Forelimb muscle (tissue), 1 donor: ENCODE measurements at places on chromosomes 3 and 15. TPM values are rescaled to one million over a fixed set of nuclear protein-coding genes. Genes with fewer than 3 reads are reported as not detected.
A peak's percentile ranks its signal among the peaks of the same experiment; 100 is the strongest.

Gene RTP1
- not detected for polyA plus RNA-seq

Gene UTS2B
- 0.14 TPM for polyA plus RNA-seq

Gene BTLA
- 0.13 TPM for polyA plus RNA-seq

Gene TLR9
- polyA plus RNA-seq: 0.44 TPM

Gene RGMA
- 65.4 TPM for polyA plus RNA-seq

Gene TGM5
- 0.16 TPM for polyA plus RNA-seq

Gene TUSC7
- not detected for polyA plus RNA-seq

Gene GHSR
- not detected for polyA plus RNA-seq

DNA sequence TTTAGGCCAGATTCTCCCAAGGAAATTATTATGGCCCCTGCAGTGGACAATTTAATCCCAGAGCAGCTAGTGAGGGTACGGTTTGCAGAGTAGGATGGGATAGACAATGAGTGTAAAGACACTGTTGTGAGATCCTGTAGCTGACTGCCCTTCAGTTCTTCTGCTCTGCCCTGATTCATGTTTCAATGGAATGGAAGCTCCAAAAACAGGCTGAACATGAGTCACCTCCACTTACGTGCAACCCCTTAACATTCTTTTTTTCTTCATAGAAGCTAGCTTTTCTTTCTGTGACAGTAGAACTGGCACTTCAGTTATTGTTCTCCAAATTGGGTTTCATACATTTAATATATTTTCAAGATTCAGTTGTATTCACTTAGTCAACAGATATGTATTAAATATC lies 32.1 kb downstream of the CLDN18 start:
- no peak for DNase-seq

GRCh38 chr3:143751643-143752178 lies 96.6 kb downstream of the SLC9A9 start:
- DNase-seq: no peak

DNA sequence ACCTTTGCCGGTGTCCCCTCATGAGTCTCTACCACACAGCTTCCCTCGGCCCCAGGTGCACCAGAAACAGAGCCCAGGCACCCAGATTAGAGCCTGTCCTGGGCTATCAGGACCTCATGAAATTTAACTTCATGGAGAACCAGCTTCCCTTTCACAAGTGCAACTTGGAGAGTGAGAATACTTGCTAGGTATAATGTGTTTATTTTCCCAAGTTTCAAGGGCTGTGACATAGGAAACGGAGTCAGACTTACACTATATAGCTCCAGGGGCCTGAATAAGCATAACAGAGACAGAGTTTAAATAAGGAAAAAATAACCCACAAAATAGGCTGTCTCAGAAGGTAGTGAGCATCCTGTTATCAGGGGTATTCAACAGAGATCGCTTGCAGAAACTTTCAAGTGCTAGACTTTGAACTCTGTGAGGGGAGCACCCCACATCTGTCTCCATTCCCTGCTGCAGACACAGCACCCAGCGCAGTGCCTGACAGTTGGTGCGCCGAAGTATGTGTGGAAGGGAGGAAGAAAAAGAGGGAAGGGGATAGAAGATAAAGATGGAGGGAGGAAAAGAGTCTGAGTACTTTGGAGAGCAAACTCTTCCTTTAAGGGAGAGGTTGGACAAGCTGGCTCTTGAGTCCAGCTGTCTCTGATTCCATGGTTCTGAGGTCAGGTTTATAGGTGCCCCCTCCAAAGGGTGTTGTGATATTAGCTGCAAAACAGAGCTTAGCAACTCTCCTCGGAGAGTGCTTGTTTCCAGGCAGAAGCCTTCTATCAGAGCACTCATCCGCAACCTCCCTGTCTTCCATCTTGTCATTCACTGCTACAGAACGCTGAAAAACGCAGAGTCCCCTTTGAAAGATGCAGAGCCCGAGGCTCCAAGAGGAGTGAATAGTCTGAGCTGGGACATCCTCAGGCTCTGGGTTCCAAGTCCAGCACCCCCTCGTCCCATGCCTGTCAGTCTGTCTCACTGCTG lies 84.8 kb downstream of the CPN2 start:
- DNase-seq: no peak

GRCh38 chr3:100155128-100155527 lies 40.8 kb upstream of the FILIP1L start:
- DNase-seq: no peak

DNA sequence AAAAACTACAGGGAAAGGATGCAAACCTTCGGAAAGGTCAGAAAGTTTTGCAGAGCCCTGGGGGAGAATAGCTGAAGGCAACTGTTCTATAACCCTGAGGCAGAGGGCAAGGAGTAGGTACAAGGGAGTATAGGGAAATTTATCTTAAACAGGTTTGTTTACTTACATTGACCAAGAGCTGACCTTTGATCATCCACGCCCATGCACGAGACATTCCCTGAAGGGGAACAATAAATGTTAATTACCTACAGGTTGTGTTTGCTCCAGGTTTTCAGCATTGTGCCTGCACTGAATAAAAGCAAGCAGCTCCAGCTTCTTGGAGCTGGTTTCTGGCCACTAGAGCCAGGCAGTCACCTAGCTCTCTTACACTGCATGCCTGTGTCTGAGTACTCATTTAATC lies 524.5 kb upstream of the TGFBR2 start:
- DNase-seq: no peak

GRCh38 chr3:142622405-142622804 lies 26.2 kb downstream of the PLS1 start:
- DNase-seq: no peak

DNA sequence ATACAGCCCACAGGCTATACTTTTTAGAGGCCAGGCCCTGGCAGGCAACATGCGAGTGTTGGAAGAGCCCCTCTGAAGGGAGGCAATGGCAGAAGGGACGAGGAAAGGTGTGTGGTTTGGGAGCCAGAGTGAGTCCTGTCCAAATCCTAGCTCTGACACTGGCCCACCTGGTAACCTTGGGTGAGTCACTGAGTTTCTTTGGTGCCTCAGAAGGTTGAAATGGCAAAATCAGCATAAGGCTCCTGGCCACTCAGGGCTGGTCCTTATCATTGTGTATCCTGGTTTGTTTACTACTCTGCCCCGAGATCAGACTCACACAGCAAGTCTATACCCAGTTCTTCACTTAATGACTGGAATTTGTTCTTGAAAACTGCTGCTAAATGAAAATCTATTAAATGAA lies 71.4 kb upstream of the TLE3 start:
- no peak for DNase-seq

DNA sequence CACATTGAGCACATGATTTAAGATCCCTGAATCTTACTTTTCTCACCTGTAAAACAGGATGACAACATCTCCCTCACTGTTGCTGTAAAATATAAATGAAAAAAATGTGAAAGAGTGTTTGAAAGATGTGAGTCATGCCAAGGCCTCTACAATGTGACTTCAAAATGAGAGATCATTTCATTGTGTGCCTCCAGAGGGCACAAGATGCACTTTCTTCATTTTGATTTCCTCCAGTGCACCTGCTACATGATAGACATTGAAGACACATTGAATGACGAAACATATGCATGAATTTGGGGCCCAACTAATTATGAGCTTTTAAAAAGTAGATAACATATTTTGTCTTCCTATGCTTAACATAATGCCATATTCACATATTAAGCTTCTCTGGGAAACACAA lies 170.3 kb downstream of the MOBP start:
- no peak for DNase-seq

- DNase-seq: peak; percentile 26
Measured at GRCh38 chr3:183212565-183212964, 40.5 kb upstream of the B3GNT5 start.

DNA sequence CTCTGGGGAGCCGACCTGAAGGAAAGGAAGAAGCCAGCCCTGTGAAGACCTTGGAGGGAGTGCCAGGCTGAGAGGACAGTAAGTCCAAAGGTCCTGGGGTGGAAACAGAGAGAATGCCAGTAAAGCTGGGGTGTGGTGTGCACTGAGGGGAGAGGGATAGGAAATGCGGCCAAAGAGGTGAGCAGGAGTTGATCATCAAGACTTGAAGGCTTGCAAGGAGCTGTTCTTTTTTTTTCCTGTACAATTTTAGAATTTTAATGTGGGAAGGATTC lies 73.8 kb downstream of the SYNPR start:
- DNase-seq: no peak

- DNase-seq: no peak
Measured at GRCh38 chr3:124601190-124601589, 129.1 kb upstream of the UMPS start.

DNA sequence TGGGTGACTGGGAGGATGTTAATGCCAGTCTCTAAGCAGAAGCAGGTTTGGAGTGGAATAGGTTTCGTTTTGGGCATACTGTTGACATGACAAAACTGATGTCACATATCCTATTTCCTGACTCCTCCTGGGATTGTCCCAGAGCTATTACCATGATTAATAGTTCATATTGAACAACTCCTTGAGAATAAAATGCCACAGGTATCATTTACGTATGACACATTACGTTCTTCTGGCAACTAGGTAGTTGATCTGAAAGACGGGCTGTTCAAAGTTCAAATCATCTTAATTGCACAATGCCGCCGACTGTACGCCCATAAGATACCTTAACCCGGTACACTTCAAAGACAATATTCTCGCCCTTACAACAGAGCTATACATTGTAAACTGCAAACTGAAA lies 1.4 kb upstream of the RAB5A start:
- DNase-seq: no peak

DNA sequence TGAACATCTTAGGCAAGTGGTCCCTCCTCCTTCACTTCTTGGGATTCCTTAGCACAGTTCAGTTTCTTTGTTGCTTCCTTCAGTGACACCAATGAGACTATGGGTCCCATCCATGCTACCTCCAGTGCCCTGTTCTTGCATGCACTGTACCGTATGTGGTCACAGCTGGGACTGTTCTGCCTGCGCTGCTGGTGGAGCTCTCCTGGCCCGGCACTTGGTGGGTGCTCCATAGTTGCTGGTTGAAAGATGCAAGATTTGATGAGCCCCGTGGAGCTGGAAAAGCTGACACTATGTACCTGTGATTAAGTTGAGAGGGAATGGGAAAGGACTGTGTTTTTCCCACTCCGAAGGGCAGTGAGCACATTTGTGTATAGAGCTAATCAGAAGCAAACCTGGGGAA lies 397.8 kb downstream of the LRTM1 start:
- DNase-seq: no peak

DNA sequence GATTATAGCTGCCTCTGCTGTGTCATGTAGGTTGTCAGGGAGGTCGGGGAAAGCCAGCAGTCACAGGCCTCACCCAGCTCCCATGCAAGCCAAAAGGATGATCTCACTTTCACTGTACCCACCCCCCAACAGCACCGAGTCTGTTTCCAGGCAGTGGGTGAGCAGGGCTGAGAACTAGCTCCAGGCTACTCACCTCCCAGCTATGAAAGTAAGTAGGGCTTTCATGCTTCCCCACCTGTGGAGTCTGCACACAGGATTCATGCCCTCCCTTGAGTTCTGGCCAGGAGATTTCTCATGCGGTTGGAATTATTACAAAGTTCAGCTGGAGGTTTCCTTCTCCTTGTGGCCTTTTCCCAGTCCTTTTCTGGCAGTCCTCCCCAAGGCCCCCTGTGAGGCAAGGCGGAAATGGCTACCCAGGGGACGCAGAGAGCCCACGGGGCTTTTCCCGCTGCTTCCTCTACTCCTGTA lies 356.2 kb downstream of the SV2B start:
- DNase-seq: no peak

GRCh38 chr15:58641660-58642059 lies 107.8 kb downstream of the ADAM10 start:
- no peak for DNase-seq

DNA sequence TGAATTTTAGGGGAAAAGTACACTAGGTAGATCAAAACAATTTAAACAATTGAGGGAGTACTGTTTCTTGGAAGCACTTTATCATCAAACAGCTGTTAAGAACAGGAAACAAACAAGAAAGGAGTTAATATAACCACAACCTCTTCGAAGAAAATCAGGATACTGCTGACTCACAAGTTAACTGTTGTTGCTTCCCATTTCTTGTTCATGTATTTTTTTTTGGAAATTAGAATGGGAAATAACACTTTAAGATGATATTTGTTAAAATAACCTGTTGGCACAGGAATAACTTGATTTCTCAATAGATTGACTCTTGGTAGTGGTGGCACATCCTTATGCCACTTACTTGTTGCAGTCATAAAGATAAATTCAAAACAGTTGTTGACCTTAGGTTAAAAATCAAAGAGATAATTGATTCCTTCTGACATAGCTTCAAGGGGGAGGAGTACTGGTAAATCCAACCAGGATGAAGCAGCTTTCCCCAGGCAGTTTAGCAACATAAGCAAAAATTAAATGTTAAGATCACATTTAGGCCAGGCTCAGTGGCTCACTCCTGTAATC lies 3.3 kb downstream of the BNIP2 start:
- no peak for DNase-seq

- DNase-seq: no peak
Measured at GRCh38 chr15:38530113-38530512, 34.5 kb downstream of the RASGRP1 start.

GRCh38 chr3:131162516-131162915 lies 135.8 kb downstream of the NEK11 start:
- no peak for DNase-seq

- DNase-seq: no peak
Measured at GRCh38 chr3:134751831-134752230, 43.2 kb upstream of the EPHB1 start.

DNA sequence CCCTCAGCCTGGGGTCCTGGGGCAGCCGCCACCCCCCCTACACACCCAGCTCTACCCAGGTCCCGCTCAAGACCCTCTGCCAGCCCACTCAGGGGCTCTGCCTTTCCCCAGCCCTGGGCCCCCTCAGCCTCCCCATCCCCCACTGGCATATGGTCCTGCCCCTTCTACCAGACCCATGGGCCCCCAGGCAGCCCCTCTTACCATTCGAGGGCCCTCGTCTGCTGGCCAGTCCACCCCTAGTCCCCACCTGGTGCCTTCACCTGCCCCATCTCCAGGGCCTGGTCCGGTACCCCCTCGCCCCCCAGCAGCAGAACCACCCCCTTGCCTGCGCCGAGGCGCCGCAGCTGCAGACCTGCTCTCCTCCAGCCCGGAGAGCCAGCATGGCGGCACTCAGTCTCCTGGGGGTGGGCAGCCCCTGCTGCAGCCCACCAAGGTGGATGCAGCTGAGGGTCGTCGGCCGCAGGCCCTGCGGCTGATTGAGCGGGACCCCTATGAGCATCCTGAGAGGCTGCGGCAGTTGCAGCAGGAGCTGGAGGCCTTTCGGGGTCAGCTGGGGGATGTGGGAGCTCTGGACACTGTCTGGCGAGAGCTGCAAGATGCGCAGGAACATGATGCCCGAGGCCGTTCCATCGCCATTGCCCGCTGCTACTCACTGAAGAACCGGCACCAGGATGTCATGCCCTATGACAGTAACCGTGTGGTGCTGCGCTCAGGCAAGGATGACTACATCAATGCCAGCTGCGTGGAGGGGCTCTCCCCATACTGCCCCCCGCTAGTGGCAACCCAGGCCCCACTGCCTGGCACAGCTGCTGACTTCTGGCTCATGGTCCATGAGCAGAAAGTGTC lies 30.2 kb downstream of the PTPN23 start:
- no peak for DNase-seq

DNA sequence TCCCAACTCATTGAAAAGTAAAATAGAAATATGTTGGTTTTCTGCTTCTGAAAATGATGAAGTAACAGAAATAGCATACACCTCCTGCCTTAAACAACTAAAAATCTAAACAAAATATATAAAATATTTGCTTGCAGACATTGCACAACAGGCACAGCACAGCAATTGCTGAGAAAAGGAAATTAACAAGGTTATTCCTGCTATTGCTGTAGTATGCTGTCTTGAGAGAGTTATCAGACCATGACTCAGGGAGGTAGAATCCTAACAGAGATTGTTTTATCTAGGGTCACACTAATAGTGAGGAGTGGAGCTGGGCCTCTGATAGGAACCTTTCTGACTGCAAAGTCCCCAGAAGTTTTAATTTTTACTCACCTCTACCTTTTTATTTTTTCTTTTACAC lies 72.6 kb downstream of the ZBTB20 start:
- DNase-seq: no peak
